MCF 10A (cell line): ENCODE measurements at places on chromosomes 4 and X. TPM values are rescaled to one million over a fixed set of nuclear protein-coding genes. Genes with fewer than 3 reads are reported as not detected.

Gene CFI
- total RNA-seq: 0.16 TPM in 1 of 2 replicates, not detected in the other

Gene CAPN6
- total RNA-seq: 0.37 TPM in 1 of 2 replicates, not detected in the other

Gene FGB
- total RNA-seq: not detected in 2 replicates

Gene EREG
- 28.3 and 34.0 TPM in 2 replicates for total RNA-seq

Gene ARHGAP24
- total RNA-seq: 2.6 and 3.2 TPM in 2 replicates

Gene POU3F4
- not detected in 2 replicates for total RNA-seq

Gene POF1B
- total RNA-seq: 0.37 and 1.1 TPM in 2 replicates

Gene NAP1L2
- total RNA-seq: not detected in 2 replicates

Gene EDNRA
- not detected in 2 replicates for total RNA-seq

Gene OFD1
- 44.3 and 44.8 TPM in 2 replicates for total RNA-seq

Gene ARR3
- total RNA-seq: not detected in 2 replicates

- DNase-seq: peak; percentile 79
- H3K36me3 ChIP-seq: peaks cover 4% of the 10 kb centered on the region
- H3K4me3 ChIP-seq: peak overlapping the region; percentile 29
- no peaks in the 10 kb centered on the region for H3K27me3 ChIP-seq
- peak overlapping the region; percentile 77 for H3K27ac ChIP-seq
- peaks cover 17% of the 10 kb centered on the region for H3K4me1 ChIP-seq
Observed at GRCh38 chr4:8205749-8206611, 6.9 kb downstream of the SH3TC1 start.

DNA sequence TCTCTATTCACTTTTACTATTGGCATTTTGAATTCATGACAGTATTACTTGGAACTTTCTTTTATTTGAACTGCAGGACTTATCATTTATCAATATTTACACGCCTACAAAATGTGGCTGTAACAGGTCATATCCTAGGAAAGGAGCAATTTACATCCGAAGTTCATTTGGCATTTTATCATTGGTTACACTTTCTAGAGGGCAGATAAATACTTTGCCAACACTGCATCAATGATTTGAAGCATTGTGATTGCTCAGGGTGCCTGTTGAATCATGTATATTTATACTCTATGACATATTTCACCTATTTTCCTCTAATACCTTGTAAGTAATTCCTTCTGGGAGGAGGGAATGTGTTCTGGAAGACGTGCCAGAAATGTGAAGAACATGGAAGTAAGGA, 136.7 kb downstream of the MID1IP1 start:
- peaks cover 8% of the 10 kb centered on the region for H3K4me1 ChIP-seq
- no peaks in the 10 kb centered on the region for H3K27me3 ChIP-seq
- no peaks in the 10 kb centered on the region for H3K36me3 ChIP-seq
- H3K27ac ChIP-seq: no peak overlapping the region
- no peak overlapping the region for H3K4me3 ChIP-seq
- DNase-seq: no peak

DNA sequence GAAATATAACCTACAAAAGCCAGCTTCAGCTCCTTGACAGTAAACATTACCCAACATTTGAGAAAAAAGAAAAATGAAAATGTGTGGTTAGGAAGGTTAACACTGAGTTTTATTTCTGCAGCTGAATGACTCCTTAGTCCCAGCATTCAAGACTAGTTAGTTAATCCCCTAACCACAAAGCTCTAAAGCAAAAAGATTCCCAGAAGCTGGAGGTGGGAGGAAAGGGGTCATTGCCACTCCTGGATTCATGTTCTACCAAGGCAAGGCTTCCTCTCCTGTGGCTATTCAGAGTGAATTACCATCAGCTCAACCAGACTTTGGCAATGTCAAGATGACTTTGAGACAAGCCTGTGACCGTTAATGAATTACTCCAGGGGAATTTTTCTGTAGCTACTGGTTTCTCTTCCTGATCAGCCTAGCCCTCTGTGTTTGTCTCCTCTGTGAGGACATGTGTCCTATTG, 63.6 kb downstream of the HADH start:
- H3K36me3 ChIP-seq: no peaks in the 10 kb centered on the region
- no peak for DNase-seq
- H3K27me3 ChIP-seq: no peaks in the 10 kb centered on the region
- no peak overlapping the region for H3K4me3 ChIP-seq

- no peak overlapping the region for H3K27ac ChIP-seq
- H3K4me1 ChIP-seq: no peaks in the 10 kb centered on the region
- DNase-seq: no peak
- no peaks in the 10 kb centered on the region for H3K27me3 ChIP-seq
Observed at GRCh38 chr4:126144543-126145237, 829.9 kb downstream of the FAT4 start.

DNA sequence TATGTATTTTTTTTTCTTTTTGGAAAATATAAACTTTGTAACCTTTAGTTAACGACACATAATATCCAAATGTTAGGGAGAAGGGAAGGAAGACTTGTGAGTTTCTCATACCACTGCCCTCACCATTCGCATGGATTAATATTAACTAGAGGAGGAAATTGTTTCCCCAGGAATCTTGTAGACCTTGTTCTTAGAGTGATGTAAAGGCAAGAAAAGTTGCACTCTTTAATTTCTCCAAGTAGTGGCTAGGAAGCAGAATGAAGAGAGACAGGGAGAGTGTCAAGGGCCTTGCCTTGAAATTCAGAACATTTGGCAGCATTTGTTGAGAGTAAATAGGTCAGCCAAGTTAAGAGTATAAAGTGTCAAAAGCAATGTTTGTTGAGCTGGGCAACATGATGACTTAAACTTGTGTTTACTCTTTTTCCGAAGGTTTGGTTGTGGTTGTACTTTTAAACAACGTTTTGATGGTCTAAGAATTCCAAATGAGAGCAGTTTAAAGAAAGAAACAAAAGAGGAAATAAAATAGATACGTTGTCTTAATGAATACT, 105.7 kb downstream of the TENM3 start:
- DNase-seq: no peak
- H3K27ac ChIP-seq: no peak overlapping the region
- no peak overlapping the region for H3K4me3 ChIP-seq

DNA sequence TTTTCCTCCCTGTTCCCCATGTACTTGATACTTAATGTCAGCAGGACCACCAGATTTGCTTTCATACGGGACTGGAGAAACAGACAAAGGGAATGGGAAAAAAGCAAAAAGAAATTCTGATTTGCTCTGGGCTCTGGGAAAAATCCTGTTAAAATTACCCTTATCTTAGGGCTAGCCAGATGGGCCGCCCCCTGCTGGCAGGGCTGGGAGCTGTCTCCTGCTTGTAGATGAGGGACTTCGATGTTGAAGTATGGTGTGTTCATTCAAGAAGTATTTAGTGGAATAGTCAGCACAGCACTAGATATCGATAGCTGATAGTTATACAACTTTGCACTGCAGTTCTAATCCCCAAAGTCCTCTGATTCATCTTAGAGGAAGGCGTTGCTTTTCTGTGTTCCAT, 45.8 kb downstream of the BCORL1 start:
- no peak overlapping the region for H3K27ac ChIP-seq
- DNase-seq: peak; percentile 45
- H3K27me3 ChIP-seq: peaks cover 36% of the 10 kb centered on the region
- no peaks in the 10 kb centered on the region for H3K4me1 ChIP-seq

GRCh38 chr4:85445050-85445639, 29.8 kb upstream of the ARHGAP24 start:
- no peaks in the 10 kb centered on the region for H3K4me1 ChIP-seq
- no peak for DNase-seq
- no peaks in the 10 kb centered on the region for H3K36me3 ChIP-seq
- no peak overlapping the region for H3K27ac ChIP-seq

DNA sequence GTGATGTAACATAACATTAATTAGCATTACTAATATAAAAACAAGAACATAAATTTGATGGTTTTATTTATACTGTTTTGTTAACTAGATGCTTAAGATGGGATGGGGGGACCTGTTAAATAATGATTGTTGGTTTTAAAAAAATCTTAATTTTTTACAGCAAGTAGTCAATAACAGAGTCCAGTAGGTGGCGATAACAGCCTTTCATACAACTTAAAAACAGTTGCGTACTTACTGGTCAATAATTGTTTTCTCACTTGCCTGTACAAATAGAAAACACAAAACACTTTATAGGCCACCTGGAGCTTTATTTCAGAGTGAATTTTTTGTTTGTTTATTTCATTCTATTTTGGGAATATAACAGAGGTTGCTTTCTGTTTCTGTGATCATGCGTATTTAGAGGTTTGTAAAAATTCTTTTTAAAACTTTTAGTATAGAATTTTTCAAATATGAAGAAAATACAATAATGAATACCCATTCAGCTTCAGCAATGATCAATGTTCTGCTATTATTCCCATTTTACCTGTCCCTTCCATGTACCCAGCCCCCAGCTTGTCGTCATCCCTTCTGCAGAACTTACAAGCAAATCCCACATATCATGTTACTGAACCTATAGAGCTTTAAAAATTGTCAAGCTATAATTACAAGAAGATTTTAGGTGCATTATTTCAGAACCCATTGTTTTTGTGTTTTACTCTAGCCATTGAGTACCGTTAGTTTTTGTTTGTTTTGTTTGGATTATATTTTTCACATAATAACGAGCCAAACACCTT, 97.1 kb downstream of the MRPL1 start:
- H3K27ac ChIP-seq: no peak overlapping the region
- H3K4me1 ChIP-seq: no peaks in the 10 kb centered on the region
- no peaks in the 10 kb centered on the region for H3K27me3 ChIP-seq
- peak; percentile 54 for DNase-seq
- no peak overlapping the region for H3K4me3 ChIP-seq

GRCh38 chr4:180120068-180120467, 2123.1 kb upstream of the TENM3 start:
- H3K27me3 ChIP-seq: no peaks in the 10 kb centered on the region
- H3K4me3 ChIP-seq: no peak overlapping the region
- H3K36me3 ChIP-seq: no peaks in the 10 kb centered on the region
- no peak for DNase-seq
- peaks cover 6% of the 10 kb centered on the region for H3K4me1 ChIP-seq

- H3K4me1 ChIP-seq: no peaks in the 10 kb centered on the region
- peaks cover 63% of the 10 kb centered on the region for H3K27me3 ChIP-seq
- peak; percentile 51 for DNase-seq
Observed at GRCh38 chrX:101462892-101463291, 22.4 kb upstream of the ARMCX4 start.

GRCh38 chrX:9902656-9903055, 64.5 kb upstream of the CLDN34 start:
- peak overlapping the region; percentile 8 for H3K4me3 ChIP-seq
- no peaks in the 10 kb centered on the region for H3K36me3 ChIP-seq
- H3K4me1 ChIP-seq: peaks cover 31% of the 10 kb centered on the region
- H3K27me3 ChIP-seq: no peaks in the 10 kb centered on the region
- no peak overlapping the region for H3K27ac ChIP-seq

- H3K27ac ChIP-seq: no peak overlapping the region
- H3K4me3 ChIP-seq: no peak overlapping the region
- no peak for DNase-seq
- peaks cover 65% of the 10 kb centered on the region for H3K27me3 ChIP-seq
- no peaks in the 10 kb centered on the region for H3K36me3 ChIP-seq
- peaks cover 11% of the 10 kb centered on the region for H3K4me1 ChIP-seq
Observed at GRCh38 chrX:42117318-42117717, 194.0 kb upstream of the CASK start.

- peaks cover 14% of the 10 kb centered on the region for H3K4me1 ChIP-seq
- H3K27ac ChIP-seq: peak overlapping the region; percentile 94
- H3K27me3 ChIP-seq: no peaks in the 10 kb centered on the region
- H3K36me3 ChIP-seq: no peaks in the 10 kb centered on the region
- peak; percentile 75 for DNase-seq
- no peak overlapping the region for H3K4me3 ChIP-seq
Observed at GRCh38 chr4:187908079-187908561, 87.5 kb upstream of the ZFP42 start.

DNA sequence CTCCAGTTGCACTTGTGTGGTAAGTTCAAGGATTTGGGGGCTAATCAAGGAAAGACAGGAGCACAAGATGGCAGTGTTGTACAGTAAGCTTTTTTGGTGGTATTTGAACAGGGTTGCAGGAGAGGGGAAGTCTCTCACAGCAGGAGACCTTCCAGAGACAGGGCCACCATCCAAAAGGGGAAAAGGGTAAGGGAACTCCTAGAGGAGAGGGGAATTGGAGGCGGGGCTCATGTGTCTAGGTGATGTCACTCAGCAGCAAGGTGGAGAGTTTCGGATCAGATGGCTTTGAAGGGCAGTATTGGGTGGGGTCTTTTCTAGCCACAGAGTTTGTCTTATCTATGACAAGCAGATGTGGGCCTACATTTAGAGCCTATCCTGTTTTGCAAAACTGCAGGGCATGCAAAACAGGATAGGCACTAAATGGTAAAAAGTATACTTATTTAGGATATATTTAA, 13.4 kb upstream of the RNF175 start:
- no peaks in the 10 kb centered on the region for H3K36me3 ChIP-seq
- H3K4me1 ChIP-seq: peaks cover 10% of the 10 kb centered on the region
- H3K27ac ChIP-seq: no peak overlapping the region
- H3K27me3 ChIP-seq: no peaks in the 10 kb centered on the region
- no peak overlapping the region for H3K4me3 ChIP-seq
- DNase-seq: peak; percentile 26

GRCh38 chr4:108008721-108009120, 19.0 kb downstream of the HADH start:
- no peak overlapping the region for H3K27ac ChIP-seq
- peaks cover 7% of the 10 kb centered on the region for H3K36me3 ChIP-seq
- DNase-seq: peak; percentile 63
- no peak overlapping the region for H3K4me3 ChIP-seq
- H3K27me3 ChIP-seq: no peaks in the 10 kb centered on the region
- peaks cover 13% of the 10 kb centered on the region for H3K4me1 ChIP-seq

GRCh38 chr4:186957952-186958555, 234.4 kb upstream of the FAT1 start:
- H3K4me1 ChIP-seq: peaks cover 4% of the 10 kb centered on the region
- no peaks in the 10 kb centered on the region for H3K36me3 ChIP-seq
- no peak for DNase-seq
- no peak overlapping the region for H3K4me3 ChIP-seq

DNA sequence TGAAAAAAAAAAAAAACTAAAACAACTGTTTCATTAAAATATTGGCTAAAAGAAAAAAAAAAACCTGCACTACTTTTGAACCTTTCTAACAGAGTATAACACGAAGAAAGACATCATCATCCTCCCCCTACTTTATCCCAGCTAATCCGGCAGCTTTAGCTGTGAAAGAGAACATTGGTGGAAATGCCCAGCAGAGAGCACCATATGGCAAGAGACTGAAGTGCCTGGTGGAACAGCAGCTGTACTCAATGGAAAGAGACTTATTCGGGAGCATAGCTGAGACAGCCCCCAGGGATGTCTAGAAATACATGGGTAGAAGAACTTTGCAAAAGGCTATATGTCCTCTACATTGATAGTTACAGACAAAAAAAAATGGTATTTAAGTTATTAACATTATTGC, 30.3 kb downstream of the STPG2 start:
- H3K27me3 ChIP-seq: no peaks in the 10 kb centered on the region
- no peaks in the 10 kb centered on the region for H3K36me3 ChIP-seq
- H3K27ac ChIP-seq: no peak overlapping the region
- no peaks in the 10 kb centered on the region for H3K4me1 ChIP-seq
- DNase-seq: peak; percentile 38

DNA sequence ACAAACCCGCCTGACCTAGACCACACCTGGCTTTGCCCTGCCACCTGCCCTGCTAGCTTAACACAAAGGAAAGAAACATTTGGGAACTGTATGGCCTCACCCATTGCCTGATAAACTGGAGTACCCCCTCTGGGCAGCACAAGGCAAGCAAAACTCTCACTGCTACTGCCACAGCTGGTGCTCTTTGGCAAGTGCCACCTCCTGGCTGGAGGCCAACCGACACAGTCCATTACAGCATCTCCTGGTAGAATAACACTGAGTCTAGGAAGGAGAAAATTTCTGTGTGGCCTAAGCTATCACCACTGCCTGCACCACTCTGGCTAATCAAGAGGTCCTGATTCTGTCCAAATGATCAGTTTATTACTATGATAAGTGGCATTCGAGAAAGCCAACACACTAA, 18.9 kb upstream of the SPANXN3 start:
- H3K27ac ChIP-seq: no peak overlapping the region
- H3K4me3 ChIP-seq: no peak overlapping the region
- DNase-seq: peak; percentile 39
- H3K36me3 ChIP-seq: no peaks in the 10 kb centered on the region
- H3K27me3 ChIP-seq: no peaks in the 10 kb centered on the region
